Activated CD8-positive, alpha-beta memory T cell treated with anti-CD3 and anti-CD28 coated beads for 48 hours (primary cell): ENCODE measurements at places on chromosomes 7 and 10.

GRCh38 chr10:33160151-33160550 is 174.3 kb downstream of the NRP1 start:
- no peak for DNase-seq

DNA sequence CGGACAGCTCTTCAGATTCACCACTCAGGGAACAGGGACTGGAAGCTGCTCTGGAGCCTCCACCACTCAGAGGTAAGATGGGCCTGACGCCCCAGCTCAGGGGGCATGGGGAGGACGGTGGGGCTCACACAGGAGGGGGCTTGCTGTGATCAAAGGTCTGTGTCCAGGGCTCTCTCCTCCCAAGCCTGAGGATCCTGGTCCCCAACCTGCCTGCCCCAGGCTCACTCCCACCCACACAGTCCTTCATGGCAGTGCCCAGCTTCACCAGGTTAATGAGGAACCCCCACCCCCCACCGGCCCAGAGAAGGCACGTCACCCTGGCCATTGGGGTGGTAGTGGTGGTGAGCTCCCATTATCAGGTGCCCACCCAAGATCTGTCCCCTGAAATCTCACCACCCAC is 926.7 kb upstream of the ZNF722 start:
- DNase-seq: no peak

- DNase-seq: no peak
Measured at GRCh38 chr7:150801242-150801945, 825 bp downstream of the TMEM176A start.

GRCh38 chr10:70478191-70479164 is at the start of gene PALD1:
PALD1 (plus strand) TSS chr10:70478767; CDS start chr10:70525952, 47,185 bp downstream.
- no peak for DNase-seq

DNA sequence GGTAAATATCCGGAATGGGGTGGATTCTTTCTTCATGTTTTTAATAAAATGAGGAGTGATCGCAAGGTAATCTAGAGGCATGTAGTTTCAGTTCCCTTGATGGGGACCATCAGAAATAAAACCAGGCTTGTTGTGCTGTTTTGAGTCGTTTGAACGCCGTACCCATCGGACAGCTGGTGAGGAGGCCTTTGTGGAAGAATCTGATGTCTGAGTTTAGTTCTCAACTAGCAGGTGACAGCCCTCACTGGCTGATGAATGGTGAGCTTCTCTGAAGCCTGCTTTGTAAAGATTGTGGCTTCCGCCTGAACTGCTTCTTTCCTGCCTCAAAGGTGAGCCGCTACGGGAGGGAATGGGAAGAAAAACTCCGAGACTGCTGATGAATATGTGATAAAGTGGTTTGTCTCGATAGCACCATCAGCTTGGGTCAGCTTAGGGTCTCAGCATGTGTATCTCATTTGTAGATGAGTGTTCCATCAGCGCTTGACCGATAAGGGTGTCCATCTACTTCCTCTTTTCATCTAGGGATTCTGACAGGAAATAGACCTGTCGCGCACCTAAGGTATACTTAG is 977 bp downstream of the TMEM248 start:
- DNase-seq: no peak

DNA sequence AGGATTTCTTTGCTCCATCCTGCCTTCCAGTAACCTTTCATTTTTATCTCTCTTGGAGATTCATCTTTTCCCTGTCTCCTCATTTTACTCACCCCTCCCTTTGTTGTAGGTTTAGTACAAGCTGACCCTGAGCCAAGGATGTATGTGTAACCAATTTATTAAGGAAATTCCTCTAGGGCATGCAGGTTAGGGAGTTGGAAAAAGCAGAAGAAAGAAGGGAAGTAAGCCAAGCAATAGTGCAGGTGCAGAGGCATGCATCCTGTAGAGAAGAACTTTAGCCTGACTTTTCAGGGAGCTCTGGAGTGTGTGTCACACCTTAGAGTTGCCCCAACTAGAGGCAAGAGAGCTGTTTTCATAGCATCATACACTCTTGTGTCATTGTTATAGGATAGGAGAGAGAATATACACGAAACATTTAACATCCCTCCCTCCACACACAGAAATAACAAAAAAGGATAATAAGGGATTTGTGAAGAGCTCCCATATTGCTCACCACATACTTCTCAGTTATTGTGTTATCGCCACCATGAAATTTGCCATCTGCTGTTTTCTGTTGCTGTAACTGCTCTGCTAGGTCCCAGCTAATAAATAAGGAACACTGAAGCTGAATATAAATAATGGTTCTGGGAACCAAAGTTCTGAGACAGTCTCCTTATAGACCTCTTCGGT is 21.8 kb upstream of the SEMA3C start:
- DNase-seq: no peak

DNA sequence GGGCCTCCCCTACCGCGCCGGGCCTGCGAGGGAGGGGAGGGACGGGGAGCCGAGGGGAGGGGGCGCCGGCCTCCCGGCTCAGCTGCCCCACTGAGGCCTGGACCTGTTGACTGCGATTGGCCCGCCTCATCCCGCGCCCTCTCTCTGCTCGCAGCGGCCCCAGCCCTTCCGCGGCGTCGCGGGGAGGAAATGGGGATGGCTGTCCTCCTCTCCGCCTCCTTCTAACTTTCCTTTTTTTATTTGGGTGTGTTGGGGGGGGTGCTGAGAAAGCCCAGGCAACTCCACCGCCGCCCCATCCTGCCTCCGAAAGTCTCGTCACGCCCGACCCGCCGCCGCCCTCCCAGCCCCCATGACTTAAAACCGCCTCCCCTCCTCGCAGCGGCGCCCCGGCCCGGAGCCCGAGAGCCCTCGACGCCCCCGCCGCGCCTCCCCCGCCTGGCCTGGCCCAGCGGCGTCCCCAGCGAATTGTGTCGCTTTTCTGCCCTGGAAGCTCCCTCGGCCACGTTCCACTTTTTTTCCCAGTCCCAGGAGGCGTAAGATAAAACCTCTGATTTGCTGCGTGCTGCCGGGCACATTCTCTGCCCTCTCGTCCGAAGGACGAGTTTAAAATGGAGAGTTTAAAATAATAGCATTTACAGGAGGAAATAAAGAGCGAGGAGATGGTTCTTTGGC is 842 bp upstream of the SKIDA1 start:
- no peak for DNase-seq

DNA sequence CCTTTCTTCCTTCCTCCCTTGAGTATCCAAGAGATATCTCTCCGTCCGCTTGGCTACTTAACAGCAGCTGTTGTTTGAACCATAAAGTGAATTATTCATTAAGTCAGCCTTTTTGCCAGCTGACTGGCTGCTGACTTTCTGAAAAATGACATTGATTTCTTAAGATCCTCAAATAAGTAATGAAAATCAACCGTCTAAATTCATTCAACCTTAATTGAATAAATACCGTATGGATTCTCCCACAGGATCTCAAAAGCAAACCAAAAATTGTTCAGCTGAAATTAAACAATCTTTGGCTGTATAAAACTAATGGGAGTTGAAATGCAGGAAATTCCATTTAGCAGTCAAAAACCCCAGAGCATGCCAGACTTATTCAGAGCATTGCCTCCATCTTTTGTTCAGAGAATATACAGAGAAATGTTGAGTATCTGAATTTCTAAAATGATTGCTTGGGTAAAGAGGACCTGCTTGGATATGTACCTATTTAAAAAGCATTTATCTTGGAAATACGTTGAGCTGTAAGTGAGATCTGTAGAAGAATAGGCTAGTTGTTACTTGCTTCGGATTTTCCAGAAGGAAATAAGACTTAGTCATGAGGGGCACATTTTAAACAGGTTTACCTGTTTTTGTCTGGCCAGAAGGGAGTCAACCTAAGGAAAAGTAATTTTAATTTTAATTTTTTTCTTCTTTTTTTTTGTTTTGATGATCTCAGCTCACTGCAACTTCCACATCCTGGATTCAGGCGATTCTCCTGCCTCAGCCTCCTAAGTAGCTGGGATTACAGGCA is 136.2 kb downstream of the PLXDC2 start:
- no peak for DNase-seq

- no peak for DNase-seq
Measured at GRCh38 chr10:121994429-121994941, 5.5 kb downstream of the TACC2 start.

- no peak for DNase-seq
Measured at GRCh38 chr10:63375859-63376258, 89.9 kb downstream of the JMJD1C start.

DNA sequence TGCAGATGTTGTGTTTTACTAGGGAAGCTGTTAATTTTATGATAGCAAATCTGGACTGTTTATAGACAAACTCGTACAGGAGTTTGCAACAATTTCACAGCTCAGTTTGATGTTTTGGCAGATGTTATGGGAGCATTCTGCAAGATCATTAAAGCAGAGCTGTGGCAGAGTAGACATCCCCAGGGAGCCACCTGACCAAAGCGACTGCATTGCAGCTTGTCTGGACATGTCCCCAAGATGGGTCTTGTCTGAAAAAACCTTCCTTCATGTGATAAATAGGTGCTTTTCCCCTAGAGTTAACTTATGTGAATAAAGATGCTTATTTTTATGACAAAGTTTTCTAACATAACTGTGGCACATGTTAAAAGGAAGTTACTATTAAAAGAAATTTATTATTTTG is 91.2 kb upstream of the GPR141 start:
- no peak for DNase-seq

- no peak for DNase-seq
Measured at GRCh38 chr10:107618504-107618994, 454.0 kb upstream of the SORCS1 start.

GRCh38 chr10:125722811-125723210 is 3.3 kb downstream of the EDRF1 start:
- no peak for DNase-seq

GRCh38 chr10:86099542-86100334 is 266.9 kb downstream of the GRID1 start:
- no peak for DNase-seq

GRCh38 chr7:105060923-105061322 is 46.9 kb downstream of the KMT2E start:
- no peak for DNase-seq
